ENCODE measurements at places on chromosomes 1 and 21.

- DNase-seq = peak; percentile 25
These were observed 24.4 kb upstream of the CLDN14 start for GRCh38 chr21:36504067-36505058.

- no peak for DNase-seq
These were observed 18.1 kb downstream of the RGS2 start for GRCh38 chr1:192826791-192827546.

- DNase-seq = no peak
These were observed 36.2 kb upstream of the KLHDC7A start for GRCh38 chr1:18444563-18444962.

GRCh38 chr1:224377676-224378006 is 21.0 kb downstream of the CNIH4 start:
- DNase-seq = no peak

DNA sequence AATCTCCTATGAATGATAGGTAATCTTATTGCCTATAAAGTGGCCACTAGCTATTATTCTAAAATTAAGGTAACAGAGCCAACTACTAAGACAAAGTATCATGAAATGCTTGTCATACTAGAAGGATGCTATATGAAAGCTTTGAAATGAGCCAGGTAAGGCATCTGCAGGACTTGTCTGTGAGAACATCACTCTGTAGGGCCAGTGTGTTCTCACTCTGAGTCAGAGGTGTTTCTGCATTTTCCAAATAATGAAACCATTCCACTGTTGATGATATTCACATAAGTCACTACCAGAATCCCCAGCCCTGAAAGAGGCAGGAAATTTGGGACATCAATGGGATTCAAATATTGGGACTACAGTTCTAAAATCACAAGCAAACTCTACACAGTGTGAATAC is 25.8 kb upstream of the GBP5 start:
- DNase-seq = no peak

DNA sequence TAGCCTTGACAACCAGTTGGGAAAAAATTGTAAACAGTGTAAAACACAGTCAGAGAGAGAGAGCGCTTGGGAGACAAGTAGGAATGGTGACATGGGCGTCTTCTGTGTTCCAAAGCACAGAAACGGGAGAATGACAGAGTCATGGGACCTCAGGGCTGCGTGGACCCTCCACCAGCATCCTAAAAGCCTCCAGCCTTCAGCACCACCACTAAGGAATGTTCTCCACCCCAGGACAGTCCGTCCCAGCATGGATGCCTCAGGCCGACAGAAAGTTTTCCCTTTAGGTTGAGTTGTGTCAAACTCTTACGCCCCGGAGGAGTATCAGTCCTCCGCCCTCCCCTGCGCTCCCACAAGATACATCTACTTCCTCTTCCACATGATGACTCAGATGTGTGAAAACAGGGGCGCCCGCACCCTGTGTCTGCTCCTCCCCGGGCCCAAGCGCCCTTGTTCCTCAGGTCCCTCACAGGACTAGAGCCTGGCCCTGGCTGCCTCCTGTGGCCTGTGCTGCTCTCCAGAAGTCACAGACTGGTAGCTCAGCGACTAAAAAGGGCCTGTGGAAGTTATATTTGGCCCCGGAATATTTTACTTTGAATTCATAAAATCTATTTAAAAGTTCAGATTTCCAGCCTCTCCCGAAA is 63.9 kb upstream of the EFHD2 start:
- DNase-seq = peak; percentile 17

DNA sequence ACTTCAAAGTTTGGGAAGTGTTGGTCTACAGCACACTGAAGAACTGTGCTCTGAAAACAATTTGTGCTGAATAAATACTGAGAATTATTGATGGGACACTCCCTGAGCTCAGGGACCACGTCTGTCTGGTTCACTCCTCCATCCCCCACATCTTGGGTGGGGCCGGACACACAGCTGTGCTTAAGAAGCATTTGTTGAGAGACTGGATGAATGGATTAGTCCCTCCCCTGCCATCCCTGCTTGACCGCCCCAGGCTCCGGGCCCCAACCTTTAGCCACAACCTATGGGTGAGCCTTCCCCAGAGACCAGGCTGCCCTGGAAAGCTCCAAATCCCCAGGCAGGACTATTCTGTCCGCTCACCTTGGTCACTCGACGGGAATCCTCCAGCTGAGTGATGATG is 7.5 kb downstream of the TRIM63 start:
- DNase-seq = no peak

GRCh38 chr1:234433563-234434285 is 45.3 kb downstream of the TARBP1 start:
- DNase-seq = no peak

GRCh38 chr21:44845418-44846223 is 27.8 kb upstream of the SUMO3 start:
- DNase-seq = peak; percentile 21

DNA sequence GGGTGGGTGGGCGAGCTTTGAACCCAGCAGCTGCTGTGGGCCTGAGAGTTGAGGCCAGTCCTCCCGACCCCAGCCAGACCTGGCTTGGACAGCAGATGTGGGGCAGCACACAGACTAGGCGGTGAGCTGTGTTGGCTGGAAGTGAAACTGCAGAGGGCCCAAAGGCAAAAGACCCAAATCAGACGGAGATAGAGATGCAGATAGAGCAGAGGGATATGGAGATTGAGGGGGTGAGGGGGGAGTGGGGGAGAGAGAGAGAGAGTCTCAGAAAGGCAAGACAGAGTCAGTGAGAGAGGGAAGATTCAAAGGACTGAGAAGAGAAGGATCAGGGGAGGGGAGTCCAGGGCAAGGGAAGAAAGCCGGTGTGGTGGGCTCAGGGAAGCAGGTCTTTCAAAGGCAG is 17.0 kb upstream of the POU3F1 start:
- DNase-seq = no peak

DNA sequence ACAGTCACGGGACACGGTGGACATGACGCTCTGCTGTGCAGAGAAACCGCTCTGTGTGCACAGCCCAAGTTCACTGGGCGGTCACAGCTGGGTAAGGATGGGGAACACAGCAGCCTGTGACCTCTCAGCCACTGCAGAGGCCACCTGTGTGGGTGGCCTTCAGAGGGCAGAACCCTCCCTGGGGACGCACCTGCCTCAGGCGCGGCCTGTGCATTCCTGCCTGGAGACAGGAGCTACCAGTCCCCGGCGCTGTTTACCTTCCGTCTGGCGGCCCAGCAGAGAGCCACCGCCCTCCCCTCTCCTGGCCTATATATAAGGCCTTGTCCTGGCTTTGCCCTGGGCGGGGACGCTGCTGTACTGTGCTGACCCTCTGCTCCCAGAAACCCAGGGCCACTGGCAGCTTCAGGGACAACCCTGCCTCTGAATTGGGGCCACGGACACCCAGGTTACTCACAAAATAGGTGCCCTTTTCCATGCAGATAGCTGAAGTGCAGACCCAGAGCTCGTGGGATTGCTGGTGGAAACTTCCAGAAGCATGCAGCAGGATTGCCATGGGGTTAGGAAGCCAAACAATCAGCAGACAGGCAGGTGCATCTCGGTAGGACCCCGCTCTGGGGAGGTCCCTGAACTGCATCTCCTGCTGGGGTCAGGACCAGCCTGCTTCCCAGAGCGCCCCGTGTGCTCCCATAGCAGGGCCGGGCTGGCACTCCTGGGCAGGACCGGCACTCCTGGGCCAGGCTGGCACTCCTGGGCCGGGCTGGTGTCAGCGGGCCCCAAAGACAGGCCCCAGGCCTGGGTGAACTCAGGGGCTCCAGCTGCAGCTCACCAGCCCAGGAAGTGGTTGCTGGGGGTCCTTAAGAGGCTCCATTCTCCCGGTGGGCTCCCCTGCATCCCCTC is 83.6 kb downstream of the SIK1 start:
- no peak for DNase-seq

- DNase-seq = no peak
These were observed 6.2 kb upstream of the PRDM16 start for GRCh38 chr1:3062616-3063378.

DNA sequence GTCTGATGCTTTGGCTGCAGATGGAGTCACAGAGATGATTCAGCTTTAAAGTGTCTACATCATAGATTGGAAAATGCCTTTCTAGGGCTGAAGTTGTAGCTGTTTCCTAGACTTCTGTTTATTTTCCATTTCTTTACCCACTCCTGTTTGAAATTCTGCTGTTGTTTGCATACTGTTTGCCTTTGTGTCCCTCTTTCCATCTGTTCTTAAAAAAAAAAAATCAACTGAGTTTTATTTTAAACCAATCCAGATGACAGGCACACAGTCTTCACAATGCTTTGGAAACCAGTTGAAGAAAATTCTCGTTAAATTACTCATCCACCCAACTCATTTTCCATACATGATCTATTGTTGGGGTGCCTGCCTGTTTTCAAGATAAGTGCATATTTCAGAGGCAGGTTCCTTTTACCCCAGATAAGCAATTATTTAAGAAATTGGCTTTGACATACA is 245.9 kb downstream of the DISC1 start:
- DNase-seq = no peak

- DNase-seq = no peak
These were observed 102.3 kb upstream of the LMO4 start for GRCh38 chr1:87226341-87226760.

DNA sequence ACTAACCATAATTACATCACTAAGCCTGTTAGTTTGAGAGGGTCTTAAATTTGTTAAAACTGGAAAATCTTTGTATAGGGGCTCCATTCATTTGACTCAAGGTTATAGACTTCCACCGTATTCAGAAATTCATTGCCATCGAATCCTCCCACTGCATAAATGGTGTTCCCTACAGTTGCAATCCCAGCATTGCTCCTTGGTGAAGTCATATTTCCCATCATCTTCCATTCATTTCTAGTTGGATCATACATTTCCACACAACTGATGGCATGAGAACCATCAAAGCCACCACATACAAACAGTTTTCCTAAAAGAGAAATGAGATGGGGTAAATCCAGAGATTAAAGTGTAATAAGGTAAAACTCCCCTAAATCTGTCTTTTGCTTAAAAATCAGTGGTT is 19.1 kb downstream of the IVNS1ABP start:
- no peak for DNase-seq

- no peak for DNase-seq
These were observed 1.6 kb downstream of the COG2 start for GRCh38 chr1:230643908-230644307.

GRCh38 chr1:26717017-26717491 is 21.2 kb downstream of the ARID1A start:
- no peak for DNase-seq

GRCh38 chr1:213934649-213935048 is 53.1 kb upstream of the PROX1 start:
- DNase-seq = no peak

DNA sequence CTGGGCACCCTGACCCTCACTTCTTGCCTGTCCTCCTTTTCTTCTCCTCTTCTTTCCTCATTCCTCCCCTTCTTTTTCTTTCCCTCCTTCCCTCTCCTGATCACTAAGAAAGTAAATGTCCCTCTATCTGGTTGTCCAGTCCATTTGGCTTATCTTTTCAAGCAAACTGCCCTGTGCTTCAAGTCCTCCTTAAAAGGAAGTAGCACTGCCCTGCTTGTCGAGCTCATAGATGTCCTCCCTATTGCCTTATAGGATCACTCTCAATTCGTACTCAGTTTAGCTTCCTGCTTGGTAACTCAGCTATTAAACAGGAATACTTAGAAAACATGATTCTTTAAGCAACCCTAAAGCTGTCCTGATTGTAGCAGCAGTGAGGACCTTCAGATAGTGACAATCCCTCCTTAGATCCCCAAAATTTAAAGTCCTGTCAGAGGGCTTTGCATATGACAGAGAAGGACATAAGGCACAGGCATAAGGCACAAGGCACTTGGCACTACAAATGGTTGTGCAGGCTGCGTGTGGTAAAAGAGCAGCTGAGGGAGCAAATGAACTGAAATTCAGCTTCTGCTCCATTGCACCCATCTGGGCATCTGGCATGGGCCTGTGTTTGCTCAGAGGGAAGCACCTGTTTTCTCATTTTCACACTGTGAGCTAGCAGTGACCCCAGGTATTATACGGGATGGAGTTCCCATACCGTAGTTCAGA is 26.1 kb upstream of the SLAMF6 start:
- no peak for DNase-seq

DNA sequence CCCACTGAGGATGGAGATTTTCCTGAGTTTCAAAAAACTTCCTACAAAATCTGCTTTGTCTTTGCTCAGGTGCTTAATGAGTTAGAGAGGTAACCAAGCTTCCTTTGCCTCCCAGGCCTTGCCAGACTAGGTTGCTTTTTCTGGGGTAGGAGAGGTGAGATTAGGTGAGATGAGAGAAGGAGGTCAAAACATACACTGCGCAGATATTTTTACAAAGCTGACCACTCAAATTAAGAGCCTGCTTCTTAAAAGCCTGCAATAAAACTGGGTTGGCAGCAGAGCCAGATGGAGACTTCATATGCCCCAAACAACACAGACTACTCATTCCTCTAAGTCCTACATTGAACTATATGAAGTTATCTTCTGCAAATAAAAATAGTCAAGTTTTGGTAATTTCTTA is 352.5 kb downstream of the NUF2 start:
- no peak for DNase-seq

- DNase-seq = no peak
These were observed 143.9 kb downstream of the KAZN start for GRCh38 chr1:14742181-14742980.

Data from stimulated activated CD4-positive, alpha-beta T cell treated with anti-CD3 and anti-CD28 coated beads, Interleukin-2, amount 100 ng/mL, for 4 hours (primary cell).